ENCODE measurements at places on chromosomes 7 and 10. TPM values are rescaled to one million over a fixed set of nuclear protein-coding genes. Genes with fewer than 3 reads are reported as not detected.

The LRRC17 gene
- total RNA-seq, result not detected

The SYT15B gene
- 0.07 TPM for total RNA-seq

The PTPN12 gene
- 7.2 TPM for total RNA-seq

The GNGT1 gene
- not detected for total RNA-seq

The OR2A12 gene
- not detected for total RNA-seq
